ENCODE measurements at places on chromosomes 12 and 14.
A peak's percentile ranks its signal among the peaks of the same experiment; 100 is the strongest.

- DNase-seq, result no peak
Observed at GRCh38 chr14:33910435-33910834, 40.4 kb downstream of the EGLN3 start.

DNA sequence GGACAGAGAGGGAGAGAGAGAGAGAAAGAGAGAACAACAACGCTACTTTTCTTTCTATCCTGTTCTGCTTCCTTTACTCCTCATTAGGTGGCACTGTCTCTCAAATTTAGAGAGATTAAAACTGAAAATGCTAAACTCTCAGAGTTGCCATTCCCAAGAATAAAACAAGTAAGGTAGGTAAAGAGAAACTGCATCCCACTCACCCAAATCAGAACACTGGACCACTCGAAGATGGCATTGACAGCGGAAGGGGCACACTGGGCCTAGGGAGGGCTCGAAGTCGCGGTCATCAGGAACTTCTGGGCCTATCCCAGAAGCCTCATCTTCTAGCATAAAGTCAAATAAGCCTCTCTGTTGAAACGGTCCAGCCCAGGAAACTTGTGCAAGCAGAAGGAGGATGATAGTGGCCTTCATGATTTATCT, 4.5 kb downstream of the DCN start:
- DNase-seq, result no peak

DNA sequence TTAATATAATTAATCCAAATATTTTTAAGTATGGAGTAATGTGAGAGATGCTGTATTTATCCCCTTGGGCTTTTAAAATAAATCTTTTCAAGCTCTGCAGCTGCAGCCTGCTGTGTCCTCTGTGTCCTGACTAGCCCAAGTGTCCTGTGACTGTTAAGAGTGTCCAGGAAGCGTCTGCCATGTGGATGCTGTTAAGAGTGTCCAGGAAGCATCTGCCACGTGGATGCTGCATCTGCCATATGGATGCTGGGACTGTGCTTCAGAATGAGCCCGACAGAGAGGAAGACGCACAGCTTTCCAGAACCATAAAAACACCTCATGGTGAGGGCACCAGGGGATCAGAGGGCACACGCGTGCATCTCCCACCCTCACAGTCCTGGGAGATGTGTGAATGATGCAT, 307.2 kb downstream of the ADGRD1 start:
- no peak for DNase-seq

- no peak for DNase-seq
Observed at GRCh38 chr12:79687711-79688260, 3.0 kb downstream of the PAWR start.

DNA sequence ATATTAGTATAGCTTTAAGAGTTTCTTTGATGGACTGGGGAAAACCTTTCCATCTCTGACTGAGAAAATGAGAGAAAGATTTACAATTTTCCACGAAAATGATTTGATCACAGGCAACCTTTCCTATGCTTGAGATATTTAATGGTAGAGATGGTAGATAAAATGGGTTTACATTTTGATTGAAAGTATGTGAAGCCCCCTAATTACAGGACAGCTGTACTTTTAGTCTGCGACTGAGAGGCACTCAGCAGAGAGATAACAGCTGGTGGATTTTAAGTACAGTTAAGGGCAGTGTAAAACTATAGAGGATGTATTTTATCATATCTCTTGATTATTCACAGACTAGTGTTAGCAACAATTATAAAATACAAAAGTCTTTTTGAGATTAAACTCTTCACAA, 40.7 kb downstream of the C12orf50 start:
- no peak for DNase-seq

DNA sequence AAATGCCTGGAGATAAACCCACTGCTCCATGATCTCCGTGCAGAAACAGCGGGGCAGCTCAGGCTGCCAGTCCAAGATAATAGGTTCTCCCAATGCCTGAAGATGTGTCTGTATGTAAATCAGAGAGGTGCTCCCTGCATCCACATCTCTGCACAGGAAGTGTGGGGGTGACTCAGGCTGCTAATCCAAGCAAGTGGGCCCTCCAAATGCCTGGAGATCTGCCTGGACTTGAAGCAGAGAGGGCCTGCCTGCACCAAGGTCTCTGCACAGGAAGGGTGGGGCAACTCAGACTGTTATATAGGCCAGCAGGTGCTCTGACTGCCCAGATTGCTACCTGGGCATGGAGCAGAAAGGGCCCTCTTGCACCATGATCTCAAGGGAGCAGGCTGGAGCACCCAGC, 504.7 kb downstream of the LRFN5 start:
- no peak for DNase-seq

- no peak for DNase-seq
Observed at GRCh38 chr12:75935539-75936242, 95.9 kb downstream of the PHLDA1 start.

DNA sequence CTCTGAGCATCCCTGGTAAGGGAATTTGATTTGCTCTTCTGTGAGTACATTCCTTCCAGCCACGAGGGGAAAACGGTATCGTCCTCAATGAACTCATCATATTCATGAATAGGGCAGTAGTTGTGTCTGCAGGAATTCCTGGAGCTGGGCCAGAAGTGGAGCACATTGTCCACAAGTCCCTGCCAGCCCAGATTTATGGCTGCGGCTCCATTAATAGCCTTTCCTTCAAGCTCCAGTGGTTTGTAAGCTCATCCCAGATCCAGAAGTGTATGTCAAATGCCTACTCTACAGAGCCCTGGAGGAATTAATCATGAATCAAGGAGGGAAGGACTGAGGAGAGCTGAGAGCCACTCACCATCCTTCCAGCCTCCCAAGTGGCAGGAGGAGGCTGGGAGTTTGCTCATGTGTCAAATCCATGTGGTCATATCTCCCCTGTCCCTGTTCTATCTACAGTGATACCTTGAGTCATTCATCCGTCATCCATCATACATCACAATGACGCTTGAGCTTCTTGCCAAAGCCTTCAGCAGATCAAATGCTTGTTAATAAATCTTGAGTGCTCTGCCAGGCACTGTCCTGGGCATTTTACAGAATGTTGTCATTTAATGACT, 65.5 kb downstream of the SVOP start:
- no peak for DNase-seq

DNA sequence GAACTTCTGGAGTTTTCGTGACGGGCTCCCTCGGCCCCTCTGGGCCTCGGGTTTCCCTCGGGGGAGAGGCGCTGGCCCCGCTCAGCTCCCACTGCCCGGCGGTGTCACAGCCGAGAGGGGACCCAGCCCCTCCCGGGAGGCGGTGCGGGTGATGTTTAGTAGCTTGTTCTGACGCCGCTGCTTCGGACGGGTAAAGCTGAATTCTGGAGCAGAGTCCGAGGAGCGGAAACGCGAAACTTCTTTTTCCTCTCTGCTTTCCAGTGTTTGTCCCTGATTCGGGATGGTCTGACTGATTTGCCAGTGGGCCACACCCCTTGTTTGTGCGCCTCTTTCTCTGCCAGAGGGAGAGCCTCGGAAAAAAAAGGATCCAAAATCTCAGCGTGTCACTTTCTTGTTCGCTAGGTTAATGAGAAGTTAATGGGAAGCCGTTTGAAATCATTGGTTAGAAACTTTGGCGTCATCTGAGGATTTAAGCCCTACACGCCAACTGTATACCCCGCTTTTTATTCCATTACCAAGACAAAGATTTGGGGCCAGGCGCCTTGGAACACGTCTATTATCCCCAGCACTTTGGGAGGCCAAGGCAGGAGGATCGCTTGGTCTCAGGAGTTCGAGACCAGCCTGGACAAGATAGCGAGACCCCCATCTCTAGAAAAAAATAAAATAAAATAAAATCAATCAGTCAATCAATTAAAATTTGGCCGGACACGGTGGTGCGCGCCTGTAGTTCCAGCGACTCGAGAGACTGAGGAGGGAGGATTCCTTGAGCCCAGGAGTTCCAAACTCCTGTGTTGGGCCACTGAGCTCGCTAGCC, 756 bp downstream of the TULP3 start:
- peak; percentile 2 for DNase-seq

GRCh38 chr12:103839103-103839502, 1.9 kb downstream of the NT5DC3 start:
- DNase-seq, result no peak

GRCh38 chr12:1810201-1810930, 10.0 kb upstream of the LRTM2 start:
- no peak for DNase-seq

DNA sequence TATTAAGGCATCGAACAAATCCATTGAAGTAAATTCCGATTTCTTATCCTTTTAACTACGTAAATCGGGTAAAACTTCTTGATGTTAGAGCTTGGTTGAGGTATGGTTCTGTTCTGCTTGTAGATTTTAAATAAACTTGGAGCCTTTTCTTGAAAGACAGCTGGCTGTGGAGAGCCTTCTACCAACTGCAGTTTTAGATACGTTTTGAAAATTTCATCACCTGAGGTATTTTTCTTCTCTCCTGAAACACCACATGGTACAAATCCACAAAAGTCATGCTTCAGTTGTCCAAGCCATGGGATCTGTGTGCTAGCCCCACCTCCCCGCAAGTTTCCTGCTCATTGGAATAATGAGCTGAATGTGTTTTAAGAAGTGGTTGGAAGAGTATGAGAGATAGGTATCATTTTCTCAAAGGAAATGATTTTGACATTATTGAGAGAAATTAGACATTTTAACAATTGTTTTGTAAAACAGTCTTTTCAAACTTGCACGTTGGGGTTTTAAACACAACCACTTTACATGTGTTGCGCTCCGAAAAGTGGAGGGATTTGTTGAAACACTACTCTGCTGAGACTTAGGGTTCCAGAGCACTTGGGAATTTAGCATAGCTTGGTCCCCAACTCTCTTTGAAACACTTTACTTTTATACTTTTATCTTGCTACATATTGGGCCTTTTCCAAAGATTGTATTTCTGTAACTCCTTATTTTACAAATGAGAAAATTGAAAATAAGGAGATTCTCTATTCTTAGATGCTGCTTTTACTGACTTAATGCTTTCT, 1.4 kb downstream of the PPM1A start:
- no peak for DNase-seq

- DNase-seq, result no peak
Observed at GRCh38 chr14:104732931-104733681, 9.1 kb downstream of the ADSS1 start.

DNA sequence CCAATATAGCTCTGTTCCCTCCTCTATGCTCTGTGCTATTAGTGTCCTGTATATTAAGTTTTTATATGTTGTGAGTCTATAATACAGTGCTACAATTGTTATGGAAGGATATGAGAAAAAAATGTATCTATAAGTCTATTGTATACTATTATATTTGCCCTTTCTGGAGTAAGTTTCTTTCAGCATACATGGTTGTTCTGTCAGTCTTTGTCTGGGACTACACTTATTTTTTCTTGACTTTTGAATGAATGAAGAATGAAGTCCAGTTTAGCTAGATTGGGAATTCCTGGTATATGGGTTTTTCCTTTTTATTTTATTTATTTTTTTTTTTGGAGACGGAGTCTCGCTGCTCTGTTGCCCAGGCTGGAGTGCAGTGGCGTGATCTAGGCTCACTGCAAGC, 76.0 kb upstream of the DNM1L start:
- DNase-seq, result no peak

GRCh38 chr14:22820731-22821130, 5.5 kb upstream of the SLC7A7 start:
- DNase-seq, result no peak

Measured in stimulated activated CD8-positive, alpha-beta memory T cell treated with anti-CD3 and anti-CD28 coated beads, Interleukin-15, amount 100 ng/mL, for 48 hours (primary cell).